Osteoblast (primary cell): ENCODE measurements at places on chromosomes 5 and 9. TPM values are rescaled to one million over a fixed set of nuclear protein-coding genes. Genes with fewer than 3 reads are reported as not detected.

Gene MYO10
- 40.9 and 43.6 TPM in 2 replicates for total RNA-seq

Gene MUSK
- under 0.01 TPM in 1 of 2 replicates, not detected in the other for total RNA-seq

Gene PRDM9
- total RNA-seq, result not detected in 2 replicates

Gene IRX1
- total RNA-seq, result 1.4 and 3.2 TPM in 2 replicates

Gene TPPP
- total RNA-seq, result not detected in 2 replicates

Gene SPOCK1
- total RNA-seq, result 221 and 231 TPM in 2 replicates

- DNase-seq, result peak; percentile 82
Observed at GRCh38 chr9:123373447-123373923, 17.5 kb downstream of the CRB2 start.

GRCh38 chr9:8907868-8908267 lies 1108.3 kb upstream of the DMAC1 start:
- no peak for DNase-seq

- DNase-seq, result no peak
Observed at GRCh38 chr5:119439140-119439631, 13.1 kb upstream of the HSD17B4 start.

DNA sequence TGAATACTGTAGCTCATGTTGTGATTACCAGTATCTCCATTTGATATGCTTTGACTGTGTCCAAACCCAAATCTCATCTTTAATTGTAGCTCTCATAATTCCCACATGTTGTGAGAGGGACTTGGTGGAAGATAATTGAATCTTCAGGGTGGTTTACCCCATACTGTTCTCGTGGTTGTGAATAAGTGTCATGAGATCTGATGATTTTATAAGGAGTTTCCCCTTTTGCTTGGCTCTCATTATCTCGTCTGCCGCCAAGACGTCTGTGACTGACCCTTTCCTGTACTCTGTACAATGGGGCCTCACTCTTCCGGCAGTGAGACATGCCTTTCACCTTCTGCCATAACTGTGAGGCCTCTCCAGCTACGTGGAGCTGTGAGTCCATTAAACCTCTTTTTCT lies 59.3 kb downstream of the TRIO start:
- no peak for DNase-seq

DNA sequence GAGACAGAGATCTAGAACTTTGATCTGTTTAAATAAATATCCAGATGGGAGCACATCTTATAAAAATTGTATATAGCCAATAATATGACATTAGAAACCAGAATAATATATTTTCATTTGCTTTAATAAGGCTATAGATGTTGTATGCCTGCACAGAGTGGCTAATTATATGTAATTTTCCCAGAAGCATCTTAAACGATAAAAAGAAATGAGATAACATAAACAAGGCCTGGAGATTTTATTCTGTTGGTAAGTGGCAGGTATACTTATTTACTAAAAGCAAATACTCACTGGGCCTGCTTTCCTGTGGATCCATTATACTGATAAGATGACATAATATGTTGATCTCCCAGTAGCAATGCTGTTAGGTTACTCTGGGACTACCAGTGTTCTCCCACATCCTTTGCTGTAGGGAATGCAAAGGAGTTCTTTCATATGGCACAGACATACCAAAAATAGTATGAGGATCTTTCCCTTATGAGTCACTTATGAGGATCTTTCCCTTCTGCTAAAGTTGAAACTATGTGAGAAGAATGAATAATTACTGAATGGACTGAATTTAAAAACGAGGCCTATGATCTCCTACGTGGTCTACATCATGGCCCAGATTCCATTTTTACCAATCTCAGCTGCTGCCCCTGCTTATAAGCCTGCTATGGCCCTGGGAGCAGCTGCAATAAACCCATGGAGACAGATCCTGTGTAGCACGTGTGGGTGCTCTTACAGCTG lies 112.1 kb downstream of the NUDT12 start:
- no peak for DNase-seq

GRCh38 chr5:173882632-173883031 lies 5.5 kb upstream of the CPEB4 start:
- no peak for DNase-seq

- no peak for DNase-seq
Observed at GRCh38 chr5:104353371-104353770, 790.8 kb upstream of the NUDT12 start.

DNA sequence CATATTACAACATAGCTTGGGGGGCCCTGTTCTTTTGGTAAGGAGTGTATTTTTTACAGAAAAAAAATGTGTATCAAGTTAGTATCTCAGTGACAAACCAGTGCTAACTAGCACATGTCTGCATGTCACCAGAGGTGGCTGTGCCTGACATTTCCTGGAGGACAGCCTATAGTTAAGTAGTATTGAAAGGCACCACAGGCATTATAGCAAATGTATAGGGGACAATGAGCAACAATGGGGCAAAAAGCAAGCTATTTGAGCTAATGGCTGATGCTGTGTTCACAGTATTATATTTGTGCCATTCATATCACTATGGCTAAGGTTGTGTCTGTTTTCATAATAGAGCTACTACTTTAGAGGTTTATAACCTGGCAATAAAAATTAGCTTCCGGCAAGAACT lies 1644.0 kb downstream of the MAT2B start:
- DNase-seq, result no peak

DNA sequence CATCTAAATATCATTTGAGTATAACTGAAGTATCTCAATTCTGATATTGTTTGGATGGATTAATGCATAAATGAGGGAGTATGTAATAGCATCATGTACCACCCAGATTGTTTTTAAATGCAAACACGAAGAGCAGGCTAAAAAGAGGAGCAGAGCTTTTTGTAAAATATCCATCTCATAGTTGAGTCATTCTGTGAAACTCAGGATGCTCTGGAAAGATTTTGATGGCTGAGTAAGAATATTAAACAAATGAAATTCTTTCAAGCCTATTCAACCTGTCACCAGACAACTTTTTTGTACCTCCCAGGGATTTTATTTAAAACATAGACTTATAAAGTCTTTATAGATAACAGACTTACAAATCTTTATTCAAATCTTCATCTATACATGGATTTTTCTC lies 625.9 kb downstream of the TLE4 start:
- peak; percentile 71 for DNase-seq

- peak; percentile 53 for DNase-seq
Observed at GRCh38 chr5:112492291-112492690, 73.2 kb upstream of the EPB41L4A start.

DNA sequence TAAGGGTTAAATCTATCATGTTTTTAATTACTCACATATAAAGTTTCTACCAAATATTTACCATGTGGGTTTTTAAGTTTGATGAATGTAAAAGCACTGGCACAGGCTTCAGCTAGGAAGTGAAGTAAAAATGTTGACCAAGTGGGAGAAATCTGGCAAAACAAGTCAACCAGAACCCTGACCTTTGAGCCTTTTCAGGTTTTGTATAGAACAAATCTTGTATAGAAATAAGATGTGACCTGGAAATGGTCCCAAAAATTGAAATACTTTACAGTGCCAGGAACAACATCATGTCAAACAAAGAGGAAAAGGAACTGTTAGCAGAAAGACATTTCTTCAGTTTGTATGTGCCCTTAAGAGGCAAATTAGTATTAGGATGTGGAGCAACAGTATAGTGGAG lies 137.6 kb downstream of the CCDC192 start:
- no peak for DNase-seq

- DNase-seq, result peak; percentile 59
Observed at GRCh38 chr5:109656829-109657228, 32.9 kb upstream of the MAN2A1 start.

- DNase-seq, result no peak
Observed at GRCh38 chr5:74396913-74397622, 243.5 kb downstream of the ENC1 start.

DNA sequence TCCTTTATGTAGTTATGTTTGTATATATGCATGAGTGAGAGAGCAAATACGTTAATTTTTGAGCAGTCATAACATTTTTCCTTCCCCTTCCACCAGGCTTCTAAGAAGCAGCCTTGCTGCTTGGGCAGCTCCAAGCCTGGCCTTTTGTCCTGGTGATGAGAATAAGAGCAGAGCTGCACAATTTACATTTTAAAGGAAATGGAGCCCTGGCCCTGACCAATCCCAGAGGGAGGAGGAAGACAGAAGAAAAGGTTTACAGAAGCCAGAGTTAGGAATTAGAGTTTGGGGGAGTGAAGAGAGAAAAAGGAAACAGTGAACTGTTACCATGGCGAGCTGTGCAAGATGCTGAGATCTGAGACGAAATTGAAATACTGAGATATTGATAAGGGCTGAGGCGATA lies 25.3 kb upstream of the EFNA5 start:
- DNase-seq, result no peak
